ENCODE measurements at places on chromosomes 7 and 10.

DNA sequence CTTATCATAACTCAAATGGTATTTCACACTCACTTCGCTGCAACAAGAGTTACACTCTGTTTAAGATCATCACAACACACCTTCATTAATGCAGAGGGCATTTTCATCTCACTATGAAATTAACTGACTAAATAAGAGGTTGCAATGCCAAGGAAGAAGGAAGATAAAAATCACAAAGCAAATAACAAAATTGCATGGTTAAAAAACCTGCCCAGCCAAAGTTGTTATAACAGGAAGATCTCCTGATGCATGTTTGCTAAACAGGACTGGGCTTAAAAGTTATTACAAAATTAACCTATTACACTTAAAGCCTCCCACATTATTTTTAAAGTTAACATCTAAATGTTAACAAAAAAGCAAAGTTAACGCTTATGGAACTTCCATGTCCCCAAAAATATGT, 11.8 kb downstream of the FAM13C start:
- DNase-seq = no peak

DNA sequence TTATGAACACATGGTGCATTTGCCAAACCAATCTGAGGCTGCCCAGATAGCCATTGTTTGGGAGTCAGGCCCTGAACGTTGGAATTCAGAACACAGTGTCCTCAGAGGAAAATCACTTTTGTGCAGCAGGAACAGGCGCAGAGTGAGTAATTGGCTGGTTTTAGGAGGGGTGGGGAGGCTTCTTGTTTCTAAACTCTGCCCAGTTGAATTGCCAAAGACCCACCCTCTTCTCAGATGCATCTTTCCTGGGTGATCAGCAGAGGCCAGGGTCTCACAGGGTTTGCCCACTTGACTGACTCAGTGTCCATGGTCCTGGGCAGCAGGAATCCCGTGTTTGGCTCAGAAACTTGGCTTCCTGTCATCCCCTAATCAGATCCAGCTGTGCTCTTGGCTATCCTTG, 24.3 kb downstream of the PRLHR start:
- DNase-seq = no peak

- DNase-seq = no peak
Measured at GRCh38 chr10:113945075-113945686, 90.7 kb downstream of the NHLRC2 start.

- DNase-seq = no peak
Measured at GRCh38 chr7:79515358-79515757, 61.9 kb upstream of the MAGI2 start.

DNA sequence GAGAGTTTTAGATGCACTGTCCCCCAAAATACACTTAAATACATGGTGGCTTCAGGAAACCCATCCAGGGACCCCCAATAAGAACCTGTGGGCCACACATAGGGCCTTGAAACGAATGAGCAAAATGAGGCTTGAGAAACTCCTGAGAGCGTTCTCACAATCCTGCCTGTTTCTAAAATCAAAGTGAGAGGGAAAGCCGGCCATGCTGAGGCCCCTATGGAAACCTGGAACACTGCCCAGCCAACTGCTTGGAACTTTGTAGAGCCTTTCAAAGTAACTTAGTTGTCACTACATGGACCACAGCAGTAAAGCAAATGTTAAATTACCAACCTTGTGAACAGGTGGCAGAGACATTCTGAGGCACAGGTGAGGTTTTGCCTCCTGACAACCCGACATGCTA, 13.4 kb downstream of the SGMS1 start:
- DNase-seq = no peak

DNA sequence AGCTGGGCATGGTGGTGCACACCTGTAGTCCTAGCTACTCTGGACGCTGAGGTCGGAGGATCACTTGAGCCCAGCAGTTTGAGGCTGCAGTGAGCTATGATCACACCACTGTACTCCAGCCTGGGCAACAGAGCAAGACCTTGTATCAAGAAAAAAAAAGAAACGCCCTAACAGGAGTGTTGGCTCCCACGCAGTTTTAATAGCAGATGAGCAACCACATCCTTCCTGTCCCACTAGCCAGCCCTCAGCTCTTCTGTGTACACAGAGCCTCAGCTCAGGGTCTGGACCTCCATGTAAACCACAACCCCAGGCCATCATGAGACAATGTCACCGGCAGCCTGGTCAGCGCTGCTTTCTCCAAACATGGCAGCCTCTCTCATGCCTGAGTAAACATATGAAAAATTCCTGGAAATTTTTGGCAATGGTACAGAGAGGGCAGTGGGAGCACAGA, 108.2 kb downstream of the PIP4K2A start:
- DNase-seq = no peak

DNA sequence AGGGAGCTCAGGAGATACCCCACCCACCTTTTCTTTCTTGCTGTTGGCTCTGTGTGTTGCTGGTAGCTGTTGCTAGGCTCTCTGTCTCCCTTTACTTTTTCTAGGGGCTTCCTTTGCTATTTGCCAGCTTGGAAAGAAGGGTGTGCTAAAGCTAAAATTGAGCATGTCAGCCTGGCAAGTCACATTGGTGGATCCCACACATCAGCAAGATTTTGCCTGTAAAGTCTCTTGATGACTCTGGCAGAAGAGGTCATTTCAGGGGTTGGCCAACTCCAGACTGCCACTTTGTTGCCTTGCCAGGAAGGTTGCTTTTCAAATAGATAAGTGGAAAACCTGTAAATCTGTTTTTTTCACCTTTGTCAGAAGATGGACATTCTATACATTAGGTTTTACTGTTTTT, 9.9 kb downstream of the CCNY start:
- DNase-seq = no peak

GRCh38 chr10:122051609-122052385, 62.8 kb downstream of the TACC2 start:
- no peak for DNase-seq

GRCh38 chr10:62618576-62619412, 185.7 kb upstream of the ADO start:
- no peak for DNase-seq

GRCh38 chr10:111600772-111601171, 523.9 kb downstream of the ADRA2A start:
- DNase-seq = no peak

DNA sequence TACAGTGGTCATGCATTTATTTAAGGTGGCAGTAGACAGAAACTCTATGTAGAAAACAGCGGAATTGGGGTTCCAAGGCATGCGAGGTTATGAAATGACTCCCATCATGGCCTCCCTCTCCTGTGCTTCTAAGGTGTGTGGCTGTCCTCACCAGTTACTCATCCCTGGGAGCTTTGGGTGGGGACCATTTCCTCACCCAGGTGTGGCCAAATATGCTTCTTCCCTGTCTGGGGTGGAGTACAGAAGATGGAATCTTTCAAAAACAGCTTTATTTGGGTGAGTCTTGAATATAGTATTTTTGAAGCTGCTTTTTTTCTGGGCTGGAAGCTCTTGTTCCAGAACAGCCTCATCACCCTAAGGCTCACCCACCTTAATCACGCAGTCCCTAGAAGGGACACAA, 139.0 kb downstream of the NRF1 start:
- DNase-seq = no peak

- DNase-seq = no peak
Measured at GRCh38 chr10:10951675-10952074, 66.0 kb upstream of the CELF2 start.

DNA sequence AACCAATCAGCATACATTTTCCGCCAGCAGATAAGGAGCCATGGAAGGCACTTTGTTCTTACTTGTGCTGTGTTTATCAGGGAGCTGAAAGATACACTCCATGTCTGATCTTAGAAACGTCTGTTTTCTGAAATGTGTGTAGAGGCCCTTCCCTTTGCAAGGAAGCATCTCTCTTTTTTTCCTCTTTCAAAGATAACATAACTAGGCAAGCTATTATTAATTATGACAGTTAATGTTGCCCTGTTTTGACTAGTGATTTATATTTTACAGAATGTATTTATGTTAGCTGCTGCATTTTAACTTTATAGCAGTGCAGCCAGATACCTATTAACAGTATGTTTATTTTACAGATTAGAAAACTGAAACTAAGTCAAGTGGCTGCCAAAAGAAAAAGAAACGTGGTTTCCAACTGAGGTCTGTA, 683.2 kb upstream of the IGFBP3 start:
- DNase-seq = no peak

GRCh38 chr7:40978047-40978446, 724.8 kb downstream of the INHBA start:
- DNase-seq = no peak

- no peak for DNase-seq
Measured at GRCh38 chr7:767941-768731, 41.1 kb upstream of the PRKAR1B start.

GRCh38 chr7:24812305-24812945, 55.2 kb upstream of the GSDME start:
- no peak for DNase-seq

DNA sequence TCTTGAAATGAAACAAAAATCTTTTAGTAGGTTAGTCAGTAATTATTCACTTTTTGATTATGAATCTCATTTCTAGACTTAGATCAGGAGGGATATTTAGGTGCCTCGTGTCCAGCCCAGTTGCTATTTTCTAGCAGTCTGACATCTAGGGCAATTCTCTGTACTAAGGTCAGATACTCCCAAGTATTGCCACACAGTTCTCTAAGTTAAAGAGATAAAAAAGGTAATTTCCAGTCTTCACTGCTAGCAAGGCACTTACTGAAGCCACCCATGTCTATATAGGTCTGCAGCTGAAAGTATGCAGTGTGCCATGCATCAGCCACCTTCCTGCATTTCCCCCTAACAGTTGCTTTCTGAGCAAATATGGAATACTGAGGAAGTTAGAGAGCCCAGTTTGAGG, 83.4 kb downstream of the PON1 start:
- DNase-seq = no peak

DNA sequence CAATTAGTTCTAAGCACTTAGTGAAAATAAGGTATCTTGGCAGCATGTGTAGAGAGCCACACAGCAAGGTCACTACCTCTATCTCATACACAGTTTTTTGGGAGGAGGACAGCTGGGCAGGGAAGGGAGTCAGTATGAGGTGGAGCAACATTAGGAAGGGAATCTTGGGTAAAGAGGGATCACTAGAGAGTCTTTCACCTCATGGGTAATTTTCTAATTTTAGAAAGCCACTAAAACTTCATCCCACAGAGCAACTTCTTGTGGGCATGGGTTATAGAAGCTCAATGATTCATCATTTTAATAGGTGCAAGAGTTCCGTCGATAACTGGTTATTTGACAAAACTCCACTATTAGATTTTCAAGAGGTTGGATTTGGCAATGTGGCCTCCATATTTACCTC, 2.5 kb downstream of the NRAP start:
- no peak for DNase-seq

DNA sequence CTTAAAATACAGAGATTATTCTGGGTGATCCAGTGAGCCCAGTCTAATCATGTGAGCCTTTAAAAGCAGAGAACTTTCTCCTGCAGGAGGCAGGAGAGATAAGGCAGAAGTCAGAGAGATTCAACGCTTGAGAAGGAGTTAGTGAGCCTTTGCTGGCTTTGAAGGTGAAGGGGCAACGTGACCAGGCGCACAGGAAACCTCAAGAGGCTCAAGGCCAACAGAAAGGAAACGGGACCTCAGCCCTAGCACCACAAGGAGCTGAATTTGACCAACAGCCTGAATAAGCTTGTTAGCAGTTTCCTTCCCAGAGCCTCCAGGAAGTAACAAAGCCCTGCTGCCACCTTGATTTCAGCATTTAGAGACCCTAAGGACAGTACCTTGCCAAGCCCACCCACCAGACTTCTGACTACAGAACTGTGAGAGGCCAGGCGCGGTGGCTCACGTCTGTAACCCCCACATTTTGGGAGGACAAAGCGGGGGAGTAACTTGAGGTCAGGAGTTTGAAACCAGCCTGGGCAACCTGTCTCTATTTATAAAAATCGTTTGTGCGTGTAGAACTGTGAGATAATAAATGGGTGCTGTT, 87.3 kb upstream of the KAT6B start:
- no peak for DNase-seq

- DNase-seq = no peak
Measured at GRCh38 chr10:28432210-28432676, 100.7 kb upstream of the WAC start.

DNA sequence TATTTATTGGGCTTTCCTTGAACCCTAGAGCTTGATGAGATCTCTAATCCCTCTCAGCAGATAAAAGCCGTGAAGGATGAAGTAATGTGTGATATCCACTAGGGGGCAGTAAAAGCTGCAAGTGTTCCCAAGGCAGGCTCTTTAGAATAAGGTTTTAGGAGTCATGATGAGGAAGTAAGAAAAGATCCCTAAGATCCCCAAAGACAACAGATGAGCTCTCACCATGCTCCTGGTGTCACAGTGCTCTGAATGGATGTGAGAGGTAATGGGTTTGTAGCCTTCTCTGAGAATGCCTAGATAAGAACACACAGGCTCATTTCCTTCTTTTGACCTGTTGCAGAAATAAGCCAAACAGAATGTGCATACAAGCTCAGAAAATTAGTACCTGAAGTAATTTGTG, 70.4 kb upstream of the ITPRID1 start:
- DNase-seq = no peak

- DNase-seq = no peak
Measured at GRCh38 chr7:55484834-55485233, 87.5 kb downstream of the VOPP1 start.

DNA sequence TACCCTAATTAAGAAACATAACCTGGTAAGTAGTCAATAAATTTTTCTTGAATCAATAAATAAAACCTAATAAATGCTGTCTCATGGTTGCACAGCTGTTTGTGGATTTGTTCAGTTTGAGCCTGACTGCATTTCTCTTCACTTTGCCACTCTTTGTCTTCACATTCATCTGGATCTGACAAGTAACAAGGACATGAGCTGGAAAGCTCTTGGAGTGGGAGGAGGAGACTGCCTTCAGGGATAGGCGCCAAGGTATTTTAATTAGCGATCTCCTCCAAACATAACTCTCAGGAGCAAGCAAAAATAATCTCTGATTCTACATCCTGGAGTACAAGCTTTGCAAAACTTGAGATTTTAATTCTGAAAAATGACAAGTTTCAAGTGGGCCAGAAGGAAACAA, 251.0 kb downstream of the BMPER start:
- DNase-seq = no peak

DNA sequence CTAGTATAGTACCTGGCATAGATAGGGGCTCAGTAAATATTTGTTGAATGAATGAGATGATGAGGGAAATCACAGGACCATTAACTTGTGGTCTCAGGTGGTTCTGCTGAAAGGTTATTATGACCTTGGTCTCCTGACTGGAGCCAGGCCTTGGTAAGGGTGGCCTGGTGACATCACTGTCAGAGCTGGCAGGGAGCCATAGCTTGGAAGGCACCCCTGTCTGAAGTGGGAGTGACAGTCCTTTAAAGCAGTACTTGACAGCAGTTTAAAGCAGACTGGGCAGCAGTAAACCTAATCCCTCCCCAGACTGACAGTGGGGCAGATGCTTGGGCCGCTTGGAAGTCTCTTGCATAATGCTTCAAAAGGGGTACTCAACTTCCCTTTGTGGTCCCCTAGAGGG, 13.4 kb downstream of the DPCD start:
- DNase-seq = no peak

GRCh38 chr10:59801171-59801570, 47.9 kb upstream of the MRLN start:
- DNase-seq = no peak

DNA sequence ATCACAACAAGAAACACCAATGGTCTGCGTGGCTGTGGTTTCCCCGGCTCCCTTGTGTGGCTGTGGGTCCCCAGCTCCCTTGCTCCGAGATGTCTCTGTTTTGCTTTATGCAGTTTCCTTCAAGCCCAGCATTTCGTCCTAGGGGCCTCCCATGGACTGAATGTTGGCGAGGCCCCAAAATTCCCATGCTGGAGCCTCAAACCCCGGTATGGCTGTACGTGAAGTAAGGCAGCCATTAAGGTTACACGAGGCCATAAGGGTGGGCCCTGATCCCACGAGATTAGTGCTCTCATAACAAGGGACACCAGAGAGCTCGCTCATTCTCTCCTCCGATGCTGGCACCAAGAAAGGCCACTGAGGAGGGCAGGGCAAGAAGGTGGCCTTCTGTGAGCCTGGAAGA, 44.6 kb downstream of the INSIG1 start:
- no peak for DNase-seq

Measured in stimulated activated CD4-positive, alpha-beta T cell treated with anti-CD3 and anti-CD28 coated beads, Interleukin-1b, Interleukin-23, amount 100 ng/mL, for 1 hour (primary cell).